ENCODE measurements at places on chromosomes 2 and 18.
A peak's percentile ranks its signal among the peaks of the same experiment; 100 is the strongest.

- no peak for DNase-seq
Measured at GRCh38 chr2:23709311-23709710, 217.6 kb downstream of the ATAD2B start.

GRCh38 chr2:3604207-3604877, 9.4 kb downstream of the COLEC11 start:
- no peak for DNase-seq

DNA sequence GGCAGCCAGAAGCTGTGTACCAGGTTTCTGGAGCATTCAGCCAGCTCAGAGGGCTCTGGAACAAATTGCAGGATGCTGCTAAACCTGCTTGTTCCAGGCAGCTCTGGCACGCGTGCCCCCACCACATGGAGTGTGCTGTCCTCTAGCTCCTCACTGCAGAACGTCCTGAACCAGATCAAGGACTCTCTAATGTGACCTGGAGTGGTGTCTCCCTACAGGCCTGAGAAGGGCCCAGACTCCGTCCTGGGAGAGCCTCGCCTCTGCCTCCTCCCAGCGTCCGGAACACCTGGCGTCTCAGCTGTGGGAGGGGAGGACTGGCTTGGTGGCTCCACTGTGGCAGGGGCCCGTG, 115.6 kb upstream of the GPC1 start:
- no peak for DNase-seq

DNA sequence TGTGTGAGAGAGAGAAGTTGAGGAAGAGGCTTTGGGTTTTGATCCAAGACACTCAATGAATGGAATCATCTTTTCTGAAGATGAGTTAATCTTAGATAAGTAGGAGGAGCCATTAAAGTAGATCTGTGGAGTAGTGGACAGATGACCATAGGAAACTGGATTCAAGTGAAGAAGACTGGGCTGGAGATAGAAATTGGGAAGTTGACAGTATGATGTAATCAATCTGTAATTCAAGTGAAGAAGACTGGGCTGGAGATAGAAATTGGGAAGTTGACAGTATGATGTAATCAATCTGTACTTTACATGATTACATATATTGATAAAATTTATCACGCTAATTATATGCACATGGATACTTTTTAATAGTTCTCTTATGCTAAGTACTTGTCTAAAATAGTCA, 92.8 kb downstream of the PHLPP1 start:
- no peak for DNase-seq

GRCh38 chr18:69528435-69528834, 127.7 kb downstream of the DOK6 start:
- DNase-seq = no peak

DNA sequence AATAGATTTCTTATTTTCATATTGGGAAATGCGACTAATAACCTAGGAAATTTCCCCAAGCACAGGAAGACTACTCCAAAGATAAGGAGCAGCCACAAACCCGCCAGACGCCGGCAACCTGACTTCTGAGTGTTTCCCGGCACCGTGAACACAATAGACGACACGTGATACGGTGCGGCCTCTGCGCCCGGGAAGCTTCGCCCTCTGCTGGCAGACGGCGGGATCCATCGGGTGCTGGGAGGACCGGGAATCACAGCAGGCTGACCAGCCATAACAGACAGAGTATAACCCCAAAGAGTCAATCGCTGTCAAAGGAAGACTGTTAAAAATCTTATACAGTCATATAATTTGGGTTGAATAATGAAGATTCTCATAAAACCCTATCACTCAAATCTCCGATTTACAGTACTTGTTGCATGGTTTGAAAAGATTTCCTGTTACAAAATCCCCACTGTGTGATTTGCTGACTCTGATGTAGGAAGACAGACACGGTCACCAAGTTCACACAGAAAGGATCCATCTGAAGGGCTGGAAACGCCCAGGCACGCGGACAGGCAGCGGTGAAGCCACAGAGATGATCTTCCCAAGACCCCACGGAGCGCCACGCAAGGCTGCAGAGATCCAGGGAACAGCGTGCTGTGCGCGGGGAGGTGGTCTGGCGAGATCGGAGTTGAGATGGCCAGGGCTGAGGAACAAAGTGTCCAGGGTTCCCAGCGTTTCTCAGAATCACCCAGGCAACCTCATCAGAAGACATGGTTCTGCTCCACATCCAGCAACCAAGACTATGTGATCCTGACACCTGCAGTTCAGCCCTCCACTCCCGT, 73.8 kb downstream of the EIPR1 start:
- peak; percentile 74 for DNase-seq

GRCh38 chr2:237535385-237536082, 30.8 kb upstream of the PRLH start:
- no peak for DNase-seq

DNA sequence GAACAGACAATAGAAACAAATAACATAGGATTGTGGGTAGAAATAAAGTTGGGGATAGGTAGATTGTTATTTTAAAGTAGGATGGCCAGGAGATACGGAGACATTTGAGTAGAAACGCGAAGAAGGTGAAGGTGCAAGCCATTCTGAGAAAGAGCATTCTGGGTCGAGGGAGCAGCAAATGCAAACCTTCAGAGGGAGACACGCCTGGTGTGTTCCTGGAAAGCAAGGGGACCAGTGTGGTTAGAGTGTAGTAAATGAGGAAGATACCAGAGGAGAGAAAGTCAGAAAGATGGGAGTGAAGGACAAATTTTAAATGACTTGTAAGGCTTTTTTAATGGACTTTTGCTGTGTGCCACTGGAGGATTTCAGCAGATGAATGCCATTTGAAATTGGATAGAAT, 1.7 kb downstream of the CYP20A1 start:
- no peak for DNase-seq

- DNase-seq = no peak
Measured at GRCh38 chr2:35931626-35932025, 424.0 kb upstream of the CRIM1 start.

DNA sequence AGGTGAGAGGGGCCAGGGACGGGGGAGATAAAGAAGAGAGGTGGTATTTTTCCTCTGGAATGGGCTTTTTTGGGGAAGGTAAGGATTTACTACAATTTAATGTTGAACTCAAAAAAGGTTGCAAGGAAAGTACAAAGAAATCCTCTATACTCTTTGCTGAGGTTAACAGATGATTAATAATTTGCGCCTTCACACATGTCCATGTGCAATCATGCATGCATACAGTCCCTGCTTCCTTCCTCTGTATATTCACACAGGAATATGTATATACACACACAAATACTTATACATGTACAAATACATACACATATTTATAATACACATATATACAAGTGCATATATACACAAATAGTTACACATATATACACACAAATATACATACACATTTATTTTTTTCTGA, 193.4 kb downstream of the NBAS start:
- no peak for DNase-seq

DNA sequence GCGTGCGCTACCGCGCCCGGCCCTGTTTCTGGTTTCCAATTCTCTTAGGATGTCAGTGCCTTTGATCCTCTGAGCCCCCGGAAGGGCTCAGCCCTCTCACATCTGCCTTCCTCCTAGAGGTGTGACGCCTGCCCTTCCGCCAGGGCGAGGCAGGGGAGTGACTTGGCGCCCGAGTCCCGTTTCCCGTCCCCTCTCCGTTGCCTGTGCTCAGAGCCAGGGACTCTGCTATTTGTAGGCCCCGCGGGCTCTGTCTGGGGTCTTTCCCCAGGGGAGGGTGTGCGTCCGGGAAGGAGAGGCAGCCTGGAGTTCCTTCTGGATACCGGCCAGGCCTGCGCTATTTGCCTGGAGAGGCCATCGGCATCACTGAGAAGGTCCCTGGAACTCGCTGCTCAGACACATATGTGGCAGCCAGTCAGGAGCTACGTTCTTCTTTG, 103.7 kb upstream of the TAF1B start:
- DNase-seq = no peak

All from A172 (cell line).